ENCODE measurements at places on chromosomes 1 and 21. TPM values are rescaled to one million over a fixed set of nuclear protein-coding genes. Genes with fewer than 3 reads are reported as not detected.
A peak's percentile ranks its signal among the peaks of the same experiment; 100 is the strongest.

- no peak for DNase-seq
Measured at GRCh38 chr1:202825748-202826147, 15.0 kb downstream of the PCAT6 start.

DNA sequence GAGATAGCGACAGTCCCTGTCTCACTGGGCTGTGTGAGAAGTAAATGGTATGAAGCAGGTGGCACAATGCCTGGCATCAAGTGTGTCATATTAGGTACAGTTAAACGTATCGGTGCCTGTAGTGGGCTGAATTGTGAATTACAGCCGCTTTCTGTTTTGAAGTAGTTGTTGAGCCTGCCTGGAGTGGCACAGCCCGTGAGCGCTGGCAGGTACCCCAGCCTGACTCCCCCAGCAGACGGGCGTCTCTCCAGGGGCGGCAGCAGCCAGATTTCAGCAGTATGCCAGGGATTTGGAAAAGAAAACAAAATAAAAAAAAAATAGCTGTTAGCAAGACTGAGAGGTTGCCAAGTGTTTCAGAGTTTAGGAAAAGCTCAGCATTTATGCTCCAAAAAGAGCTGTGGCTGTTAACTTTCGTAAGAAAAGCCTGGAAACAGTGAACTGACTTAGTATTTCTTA is 26.6 kb upstream of the GPR153 start:
- no peak for DNase-seq

The UTP25 gene
- 6.0 TPM for total RNA-seq

- DNase-seq, result no peak
Measured at GRCh38 chr1:86277936-86278335, 118.2 kb downstream of the ODF2L start.

- DNase-seq, result no peak
Measured at GRCh38 chr1:85577419-85578320, 2.9 kb upstream of the CCN1 start.

The TMEM125 gene
- not detected for total RNA-seq

The PSRC1 gene
- 0.91 TPM for total RNA-seq

GRCh38 chr1:37862330-37862729 is 2.9 kb upstream of the MTF1 start:
- no peak for DNase-seq

- no peak for DNase-seq
Measured at GRCh38 chr21:18265944-18266343, 21.3 kb downstream of the CHODL start.

DNA sequence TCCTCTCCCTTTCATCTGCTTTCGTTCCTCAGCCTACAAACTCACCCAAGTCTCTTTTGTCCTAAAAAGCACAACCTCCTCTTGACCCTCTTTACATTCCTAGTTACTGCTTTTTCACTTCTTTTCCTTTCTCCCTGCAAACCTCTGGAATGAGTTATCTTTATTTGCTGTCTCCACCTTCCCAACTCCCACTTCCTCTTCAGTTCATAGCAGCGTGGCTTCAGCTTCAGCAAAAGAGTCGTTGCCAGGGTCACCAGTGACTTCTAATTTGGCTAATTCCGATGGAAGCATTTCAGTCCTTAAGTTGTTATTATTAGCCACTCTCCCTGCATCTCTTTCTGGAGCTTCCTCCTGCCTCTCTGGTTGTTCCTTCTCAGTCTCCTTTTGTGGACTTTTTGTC is 6.2 kb upstream of the TMEM54 start:
- no peak for DNase-seq

DNA sequence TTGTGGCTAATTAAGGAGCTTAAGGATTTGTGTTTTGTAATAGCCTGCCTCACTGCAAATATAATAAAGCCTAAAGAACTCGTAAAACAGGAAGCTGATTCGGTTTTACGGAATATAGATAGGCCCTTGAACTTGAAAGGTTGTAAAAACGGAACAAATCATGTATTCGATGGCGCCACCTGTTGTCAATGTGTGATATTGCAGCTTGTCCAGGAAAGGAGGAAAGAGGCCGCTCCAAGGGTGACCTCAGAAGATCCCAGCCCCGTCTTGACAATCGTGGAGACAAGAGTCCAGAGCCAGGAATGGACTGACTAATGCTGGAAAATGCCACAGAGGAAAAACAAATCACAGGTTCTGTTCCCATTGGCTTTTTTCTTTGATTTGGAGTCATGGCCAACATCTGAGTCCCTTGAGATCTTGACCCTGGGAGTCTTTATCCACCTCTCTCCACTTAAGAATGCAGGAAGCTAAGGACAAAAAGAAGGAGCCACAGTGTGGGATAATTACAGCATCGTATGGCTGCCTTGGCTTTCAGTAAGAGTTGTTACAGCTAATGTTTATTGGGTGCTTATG is 7.0 kb upstream of the IGSF21 start:
- peak; percentile 36 for DNase-seq

The FNDC10 gene
- 1.0 TPM for total RNA-seq

The FMN2 gene
- total RNA-seq, result not detected

The ADAM30 gene
- total RNA-seq, result not detected

- no peak for DNase-seq
Measured at GRCh38 chr1:203603940-203604591, 22.6 kb upstream of the ATP2B4 start.

DNA sequence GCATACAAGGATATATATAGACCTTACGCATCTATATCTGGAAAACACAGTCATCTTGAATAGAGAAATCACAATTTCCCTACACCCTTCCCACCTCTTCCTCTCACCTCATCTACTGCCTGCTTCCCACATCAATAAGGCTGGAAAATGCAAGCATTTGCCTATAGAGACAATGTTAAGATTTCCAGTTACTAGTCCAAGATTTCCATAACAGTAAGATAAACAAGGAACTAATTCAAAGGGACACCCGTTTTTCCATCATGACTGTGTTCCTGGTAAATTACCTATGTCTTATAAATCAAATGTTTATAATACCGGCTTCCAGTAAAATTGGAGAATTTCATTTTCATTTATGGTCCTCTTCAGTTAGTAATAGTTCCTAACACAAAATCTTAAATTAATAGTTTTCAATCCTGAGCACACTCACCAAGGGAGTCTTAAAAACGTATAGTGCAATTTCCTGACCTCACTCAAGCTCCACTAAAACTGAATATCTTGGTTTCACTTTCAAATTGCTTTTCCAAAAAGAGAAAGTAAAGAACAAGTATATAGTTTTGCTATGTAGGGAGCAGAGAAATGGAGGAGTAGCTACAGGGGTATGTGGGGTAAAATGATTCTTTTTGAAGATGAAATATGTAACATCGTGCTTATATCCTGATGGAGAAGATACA is 398.7 kb downstream of the PLPP3 start:
- no peak for DNase-seq

DNA sequence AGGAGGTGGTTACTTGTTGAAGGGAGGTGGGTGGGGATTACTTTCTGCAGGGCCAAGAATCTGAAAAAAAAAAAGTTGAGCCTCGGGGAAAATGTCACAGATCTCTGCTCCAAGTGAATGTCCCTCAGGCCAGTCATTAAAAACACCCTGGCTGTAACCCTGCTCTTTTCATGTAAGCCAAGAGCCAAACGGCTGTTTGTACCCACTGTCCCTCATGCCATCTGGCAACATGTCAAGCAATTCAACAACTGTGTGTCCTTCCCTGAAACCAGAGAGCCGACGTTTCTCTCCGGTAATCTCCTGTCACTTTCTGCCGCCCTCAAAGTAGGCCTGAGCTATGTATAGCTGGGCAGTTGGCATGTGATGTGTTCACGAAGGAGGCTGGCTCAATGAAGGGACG is 14.7 kb downstream of the CASQ2 start:
- no peak for DNase-seq

- no peak for DNase-seq
Measured at GRCh38 chr1:43532716-43533115, 2.0 kb downstream of the PTPRF start.

DNA sequence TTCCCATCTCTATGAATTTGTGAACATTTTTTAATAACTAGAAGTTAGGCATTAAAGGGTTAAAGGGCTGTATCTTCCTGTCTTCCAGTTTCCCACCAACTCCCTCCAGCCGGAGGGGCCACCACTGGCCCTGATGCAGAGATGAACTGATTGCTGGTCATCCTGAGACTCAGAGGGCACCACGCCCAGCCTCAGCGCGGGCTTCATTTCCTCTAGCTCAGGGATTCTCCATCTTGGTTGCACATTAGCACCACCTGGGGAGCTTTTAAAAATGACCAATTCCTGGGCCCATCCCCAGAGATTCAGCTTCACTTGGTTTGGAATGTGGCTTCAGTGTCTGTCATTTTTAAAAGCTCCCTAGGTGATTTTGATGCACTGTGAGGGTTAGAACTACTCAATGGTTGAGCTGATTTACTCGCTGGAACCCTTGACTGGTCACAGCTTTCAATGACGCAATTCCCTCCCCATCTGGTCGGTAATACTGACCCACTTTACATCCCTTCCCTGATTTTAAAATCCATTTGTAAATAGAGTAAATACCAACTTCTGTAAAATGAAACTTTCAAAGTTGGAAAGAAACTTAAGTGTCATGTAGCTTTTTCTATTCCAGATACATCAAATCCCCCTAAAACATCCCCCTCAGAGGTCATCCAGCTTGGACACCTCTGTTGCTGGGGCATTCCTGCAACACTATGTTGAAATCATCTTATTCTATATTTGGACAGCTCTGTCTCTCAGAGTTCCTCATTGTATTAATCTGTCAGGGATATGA is 5.1 kb downstream of the NAV1 start:
- DNase-seq, result no peak

The CCDC181 gene
- not detected for total RNA-seq

- DNase-seq, result no peak
Measured at GRCh38 chr1:32485554-32486255, 20.8 kb downstream of the ZBTB8B start.

DNA sequence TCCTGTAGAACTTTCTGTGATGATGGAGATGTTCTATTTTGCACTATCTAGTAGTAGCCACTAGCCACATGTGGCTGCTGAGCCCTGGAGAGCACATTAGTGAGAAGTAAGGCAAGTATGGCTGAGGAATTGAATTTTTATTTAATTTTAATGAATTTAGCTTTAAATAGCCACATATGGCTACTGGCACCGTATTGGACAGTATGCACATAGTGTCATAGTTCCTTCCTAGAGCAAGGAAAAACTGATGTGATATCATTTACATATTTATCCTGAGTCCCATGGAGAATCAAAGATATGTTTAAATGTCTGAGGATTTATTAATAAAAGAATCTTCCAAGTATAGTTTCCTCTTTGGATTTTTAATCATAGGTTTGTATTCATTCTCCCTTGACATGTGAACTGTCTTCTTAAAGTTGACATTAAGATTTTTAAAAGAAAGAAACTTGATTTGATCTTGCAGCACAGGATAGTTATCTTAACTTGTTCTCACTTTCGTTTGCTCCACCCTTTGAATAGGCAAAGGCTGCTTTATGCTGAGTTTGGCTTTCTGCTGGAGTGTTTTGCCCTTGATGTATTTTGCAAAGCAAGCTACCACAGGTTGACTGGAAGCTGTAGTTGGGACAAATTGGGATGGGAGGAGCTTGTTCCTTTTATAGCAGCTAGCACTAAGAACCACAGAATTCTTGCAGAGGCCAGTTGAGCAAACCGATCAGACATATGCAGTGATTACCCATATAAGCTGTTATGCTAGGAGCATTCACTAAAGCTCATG is 129.7 kb downstream of the VPS13D start:
- no peak for DNase-seq

The FMO1 gene
- total RNA-seq, result not detected

- no peak for DNase-seq
Measured at GRCh38 chr1:234069760-234070159, 165.3 kb downstream of the SLC35F3 start.

DNA sequence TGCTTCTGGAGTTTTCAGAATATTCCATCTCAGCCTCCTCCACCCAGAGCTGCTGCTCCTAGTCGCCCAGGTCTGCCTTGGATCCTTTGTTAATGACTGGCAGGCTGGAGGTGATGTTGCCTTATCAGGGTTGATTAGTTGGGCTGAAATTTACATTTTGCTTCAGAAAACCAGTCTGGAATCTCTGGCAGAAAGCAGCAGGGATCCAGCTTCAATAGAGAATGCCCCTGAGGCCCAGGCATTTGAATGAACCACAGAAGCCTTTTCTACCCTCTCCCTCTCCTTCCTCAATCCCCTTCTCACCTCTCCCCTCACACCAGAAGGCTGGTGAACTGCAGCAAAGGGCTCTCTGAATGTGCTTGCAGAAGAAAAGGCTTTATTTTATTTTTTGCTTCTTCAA is 83.2 kb downstream of the PLXNA2 start:
- DNase-seq, result no peak
